ENCODE measurements at places on chromosomes 5 and 9.

DNA sequence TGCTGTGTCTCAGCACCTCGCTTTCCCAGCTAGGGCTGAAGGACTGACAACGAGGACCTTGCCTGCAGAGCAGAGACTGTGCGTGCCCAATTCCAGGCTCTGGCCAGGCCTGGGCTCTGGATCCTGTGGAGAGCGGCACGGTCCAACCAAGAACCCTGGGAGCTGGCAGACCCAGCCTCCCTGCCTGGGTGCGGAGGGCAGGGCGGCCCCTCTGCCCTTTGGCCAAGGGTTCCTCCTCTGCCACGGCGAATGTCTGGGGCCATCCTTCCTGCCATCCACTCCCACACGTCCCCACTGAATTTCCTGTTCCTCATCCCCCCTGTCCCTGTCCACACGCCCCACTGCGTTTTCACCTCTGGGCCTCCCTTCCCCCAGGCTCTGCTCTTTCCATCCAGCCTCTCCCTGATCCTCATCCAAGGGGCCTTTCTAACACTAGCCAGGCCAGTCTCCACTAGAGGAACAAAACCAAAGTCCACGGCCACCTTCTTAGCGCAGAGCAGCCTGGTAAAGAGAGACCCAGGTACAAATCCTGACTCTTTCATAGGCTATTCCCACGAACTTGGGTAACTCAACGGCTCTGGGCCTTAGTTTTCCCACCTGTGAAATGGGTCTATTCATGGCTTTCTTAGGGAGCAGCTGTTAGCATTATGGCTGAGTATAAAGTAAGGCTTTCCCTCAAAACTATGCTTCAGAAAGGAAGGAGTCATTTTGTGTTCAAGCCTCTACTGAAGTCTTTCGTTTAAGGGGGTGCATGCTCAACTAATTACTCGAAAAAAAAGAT, 95.5 kb upstream of the PHYKPL start:
- no peak for DNase-seq

DNA sequence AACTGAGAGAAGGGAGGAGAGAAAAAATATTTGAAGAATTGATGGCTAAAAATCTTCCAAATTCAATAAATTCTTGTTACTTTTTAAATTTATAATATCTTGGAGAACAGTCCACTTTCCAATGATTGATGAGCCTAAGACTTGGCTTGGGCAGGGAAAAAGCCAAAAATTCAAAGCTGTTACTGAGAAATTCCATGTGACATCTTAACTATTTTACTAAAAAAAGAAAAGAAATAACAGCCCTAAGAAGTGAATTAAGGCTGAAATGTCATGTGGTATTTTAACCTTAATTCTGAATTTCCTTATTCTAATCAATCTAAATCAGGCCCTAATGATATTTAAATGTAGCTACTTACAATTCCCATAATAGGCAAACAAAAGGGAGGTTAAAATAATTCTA, 53.4 kb downstream of the CETN3 start:
- no peak for DNase-seq

DNA sequence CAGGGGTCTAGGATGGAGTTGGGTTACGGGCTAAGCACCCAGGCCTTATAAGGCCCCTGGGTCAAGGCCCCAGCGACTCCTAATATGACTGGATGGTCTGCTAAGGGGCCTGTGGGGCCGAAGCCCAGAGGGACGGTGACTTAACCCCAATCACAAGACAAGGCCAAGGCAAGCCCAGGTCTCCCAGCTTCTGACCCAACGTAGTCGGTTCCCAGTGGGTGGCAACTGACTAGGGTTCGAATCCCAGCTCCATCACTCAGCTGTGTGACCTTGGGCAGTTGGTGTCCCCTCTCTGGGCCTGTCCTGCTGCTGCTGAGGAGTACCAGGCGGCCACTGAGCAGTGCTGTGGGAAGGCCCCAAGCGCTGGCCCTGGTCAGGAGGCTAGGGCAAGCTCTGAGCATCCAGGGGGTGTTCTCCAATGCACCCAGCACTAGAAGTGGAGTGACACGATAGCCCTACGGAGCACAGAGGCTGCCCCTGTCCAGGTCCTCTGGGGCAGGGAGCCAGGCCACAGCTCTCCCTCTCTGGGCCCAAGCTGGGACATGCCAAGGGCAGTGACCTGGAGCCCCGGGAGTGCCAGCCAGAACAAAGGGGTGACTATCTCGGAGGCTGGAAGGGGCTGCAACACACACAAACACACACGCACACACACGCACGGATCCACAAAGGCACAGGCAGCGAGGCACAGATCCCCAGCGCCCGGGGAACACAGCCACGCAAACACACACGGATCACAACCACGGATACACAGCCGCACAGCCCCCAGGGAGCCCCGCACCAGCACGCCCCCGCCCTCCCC, 512 bp downstream of the AK1 start:
- no peak for DNase-seq

GRCh38 chr5:16392718-16393117, 72.9 kb downstream of the ZNF622 start:
- DNase-seq, result no peak
